ENCODE measurements at places on chromosomes 11 and 22.

DNA sequence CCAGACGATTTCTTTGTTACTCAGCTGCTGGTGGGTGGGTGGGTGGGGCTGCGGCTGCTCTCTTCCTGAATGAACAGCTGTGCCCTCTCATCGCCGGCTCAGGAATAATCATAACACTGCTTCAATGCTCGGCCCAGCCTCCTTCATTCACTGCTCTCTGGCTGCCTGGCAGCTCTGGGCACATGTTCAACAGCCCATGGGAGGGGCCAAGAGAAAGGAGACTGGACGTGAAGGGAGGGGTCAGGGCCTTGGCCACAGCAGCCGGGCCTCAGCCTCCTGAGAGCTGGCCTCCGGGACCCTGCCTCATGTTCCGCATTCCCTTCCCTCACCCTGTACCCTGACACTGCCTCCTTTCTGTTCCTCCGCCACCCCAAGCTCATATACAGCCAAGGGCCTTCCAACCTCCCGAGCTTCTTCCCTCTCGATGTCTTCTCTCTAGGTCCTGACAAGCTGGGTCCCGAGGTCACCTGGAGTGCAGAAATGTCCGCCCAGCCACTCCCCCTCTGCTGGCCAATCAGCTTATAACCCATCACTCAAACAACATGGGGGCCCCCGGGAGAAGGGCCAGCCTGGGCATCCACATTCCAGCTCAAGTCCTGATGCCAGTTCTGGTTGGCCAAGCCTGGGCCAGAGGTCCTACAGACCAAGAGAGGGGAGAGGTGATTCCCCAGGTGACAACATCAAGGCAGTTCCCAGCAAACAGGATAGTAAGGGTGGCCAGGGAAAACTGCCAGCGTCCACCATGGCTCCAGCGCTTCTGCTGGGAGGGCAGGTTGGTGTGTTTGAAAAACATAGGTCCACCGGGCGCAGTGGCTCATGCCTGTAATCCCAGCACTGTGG, 3.2 kb upstream of the CSDC2 start:
- DNase-seq = no peak

GRCh38 chr11:65789230-65790103, 2.6 kb downstream of the OVOL1 start:
- no peak for DNase-seq

DNA sequence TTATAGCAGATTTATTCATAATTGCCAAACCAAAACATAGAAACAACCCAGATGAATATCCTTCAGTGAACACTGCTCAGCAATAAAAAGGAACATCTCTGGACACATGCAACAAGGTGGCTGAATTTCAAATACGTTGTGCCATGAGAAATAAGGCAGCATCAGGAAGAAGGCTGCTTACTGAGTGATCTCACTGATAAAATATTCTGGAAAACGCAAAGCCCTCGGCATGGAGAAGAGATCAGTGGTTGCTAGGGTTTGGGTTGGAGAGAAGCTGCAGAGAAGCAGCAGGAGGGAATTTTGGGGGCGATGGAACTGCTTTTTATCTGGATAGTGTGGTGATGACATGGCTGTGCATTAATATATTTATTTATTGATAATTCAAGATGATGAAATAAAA, 11.0 kb upstream of the SHANK2 start:
- no peak for DNase-seq

- no peak for DNase-seq
These were observed 682.1 kb downstream of the KCNA4 start for GRCh38 chr11:29334776-29335130.

DNA sequence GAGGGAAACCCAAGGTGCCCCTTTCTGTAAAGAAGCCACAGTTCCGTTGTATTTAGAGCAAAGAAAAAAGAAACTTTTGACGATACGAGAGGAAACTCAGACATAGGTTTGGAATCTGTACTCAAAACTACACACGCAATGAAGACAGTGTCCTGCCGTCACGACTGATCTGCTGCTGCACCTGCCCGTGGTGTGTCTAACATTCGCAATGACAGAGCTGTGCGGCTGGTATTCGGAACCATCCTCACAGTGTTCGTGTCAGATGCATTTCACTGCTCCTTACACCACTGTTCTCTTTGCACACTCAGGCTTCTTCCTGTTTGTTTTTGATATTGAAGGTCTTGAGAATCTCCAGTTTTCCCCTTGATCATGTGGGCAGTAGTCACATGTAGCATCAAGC, 84.8 kb downstream of the RTL6 start:
- no peak for DNase-seq

- DNase-seq = no peak
These were observed 24.0 kb upstream of the ABCC8 start for GRCh38 chr11:17500673-17501072.

DNA sequence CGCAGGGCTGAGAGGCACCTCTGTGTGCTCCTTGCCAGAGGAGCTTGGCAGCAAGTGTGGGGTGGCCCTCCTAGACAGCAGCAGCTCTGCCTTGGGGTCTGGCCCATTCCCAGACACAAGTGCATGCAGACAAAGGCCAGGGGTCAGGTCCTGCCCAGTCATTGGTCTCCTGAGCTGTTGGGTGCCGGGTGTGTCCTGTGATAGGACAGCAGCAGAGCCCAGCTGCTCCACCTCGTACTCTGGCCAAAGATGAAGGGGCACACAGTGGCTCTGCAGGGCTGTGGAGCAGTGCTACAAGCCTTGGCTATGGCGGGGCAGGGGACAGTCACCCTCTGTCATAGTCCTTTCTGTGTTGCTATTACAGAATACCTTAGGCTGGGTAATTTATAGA, 17.3 kb upstream of the OSBPL5 start:
- no peak for DNase-seq

DNA sequence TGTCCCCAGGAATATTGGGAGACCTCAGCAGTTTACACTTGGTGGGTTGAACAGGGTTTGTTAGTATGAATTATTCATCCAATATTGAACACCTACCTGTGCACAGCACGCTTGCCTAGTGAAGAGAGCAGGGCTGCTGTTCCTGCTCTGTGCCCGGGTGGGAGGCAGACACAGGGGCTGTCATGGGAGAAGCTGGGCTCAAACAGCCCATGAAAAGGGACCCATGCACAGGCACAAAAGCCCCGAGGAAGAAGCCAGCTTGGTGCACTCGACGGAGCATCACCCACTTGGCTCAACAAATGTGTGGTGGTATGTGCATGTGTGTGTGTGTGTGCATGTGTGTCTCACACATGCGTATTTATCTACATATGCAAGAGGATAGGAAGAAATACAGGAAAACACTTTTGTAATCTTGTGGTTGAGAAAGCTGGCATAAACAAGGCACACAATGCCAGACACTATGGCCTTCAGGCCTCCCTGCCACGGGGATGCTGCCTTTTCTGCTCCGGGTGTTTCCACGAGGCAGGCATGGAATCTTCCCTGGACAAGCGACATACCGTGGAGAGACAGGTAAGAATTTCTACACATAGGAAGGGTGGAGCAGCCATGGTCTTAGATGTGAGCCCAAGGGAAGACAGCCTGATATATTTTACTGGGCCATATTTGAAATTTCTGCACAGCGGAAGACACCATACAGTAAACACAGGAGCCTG, 5.0 kb upstream of the APOBEC3A start:
- no peak for DNase-seq

- DNase-seq = no peak
These were observed 48.7 kb upstream of the EP300 start for GRCh38 chr22:41043722-41044121.

GRCh38 chr11:67119585-67120391, 725 bp downstream of the KDM2A start:
- DNase-seq = no peak

GRCh38 chr11:12206529-12206928, 96.1 kb downstream of the MICAL2 start:
- no peak for DNase-seq

- DNase-seq = no peak
These were observed 4.7 kb downstream of the RTCB start for GRCh38 chr22:32407312-32407711.
